ENCODE measurements at places on chromosomes 1 and 21. TPM values are rescaled to one million over a fixed set of nuclear protein-coding genes. Genes with fewer than 3 reads are reported as not detected.

CLCN6 gene
- total RNA-seq, result 13.5 TPM

GSTM5 gene
- not detected for total RNA-seq

DNA sequence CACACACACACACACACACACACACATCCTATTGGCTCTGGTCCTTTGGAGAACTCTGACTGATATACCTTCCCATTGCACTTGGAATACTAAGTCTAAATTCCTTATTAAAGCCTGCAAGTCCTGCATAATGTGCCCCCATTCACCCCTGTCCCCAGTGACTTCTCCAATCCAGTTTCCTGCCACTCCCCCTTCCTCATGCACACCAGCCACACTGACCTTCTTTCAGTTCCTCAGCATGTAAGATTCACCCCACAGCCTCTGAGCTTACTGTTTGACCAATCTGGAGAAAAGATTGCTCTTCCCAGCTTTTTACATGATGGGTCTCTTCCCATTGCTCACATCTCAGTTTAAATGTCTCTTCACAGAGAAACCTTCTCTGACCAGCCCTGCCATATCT lies 146.6 kb downstream of the TBX15 start:
- DNase-seq, result no peak

- no peak for DNase-seq
Measured at GRCh38 chr1:94743862-94744261, 76.3 kb upstream of the SLC44A3 start.

All from CD4-positive, CD25-positive, alpha-beta regulatory T cell (primary cell).